ENCODE measurements at places on chromosomes 2 and 18.

DNA sequence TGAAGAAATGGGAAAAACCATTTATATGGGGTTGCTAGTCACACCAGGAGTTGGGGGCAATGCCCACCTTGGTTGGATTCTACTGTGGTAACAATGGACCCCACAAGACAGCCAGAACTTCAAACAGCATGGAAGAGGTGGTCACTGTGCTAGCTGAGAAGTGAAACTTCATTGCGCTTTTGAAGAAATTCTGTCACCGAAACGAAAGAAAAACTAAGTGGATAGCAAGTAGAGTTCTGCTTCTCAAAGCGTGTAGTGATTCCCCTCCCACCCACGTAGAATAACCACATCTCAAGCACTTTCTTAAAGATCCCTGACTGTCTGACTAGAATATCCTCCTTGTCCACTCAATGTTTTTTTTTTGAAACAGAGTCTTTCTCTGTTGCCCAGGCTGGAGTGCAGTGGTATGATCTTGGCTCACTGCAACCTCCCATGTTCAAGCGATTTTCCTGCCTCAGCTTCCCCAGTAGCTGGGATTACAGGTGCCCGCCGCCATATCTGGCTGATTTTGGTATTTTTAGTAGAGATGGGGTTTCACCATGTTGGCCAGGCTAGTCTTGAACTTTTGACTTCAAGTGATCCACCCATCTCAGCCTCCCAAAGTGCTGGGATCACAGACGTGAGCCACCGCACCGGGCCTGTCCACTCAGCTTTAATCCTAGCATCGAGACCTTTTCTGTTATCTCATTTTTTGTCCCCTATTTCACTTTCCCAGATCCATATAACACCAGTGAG, 30.1 kb upstream of the CCL20 start:
- peak; percentile 53 for DNase-seq

- DNase-seq: peak; percentile 26
Observed at GRCh38 chr2:74206180-74206688, 7.8 kb downstream of the MTHFD2 start.

DNA sequence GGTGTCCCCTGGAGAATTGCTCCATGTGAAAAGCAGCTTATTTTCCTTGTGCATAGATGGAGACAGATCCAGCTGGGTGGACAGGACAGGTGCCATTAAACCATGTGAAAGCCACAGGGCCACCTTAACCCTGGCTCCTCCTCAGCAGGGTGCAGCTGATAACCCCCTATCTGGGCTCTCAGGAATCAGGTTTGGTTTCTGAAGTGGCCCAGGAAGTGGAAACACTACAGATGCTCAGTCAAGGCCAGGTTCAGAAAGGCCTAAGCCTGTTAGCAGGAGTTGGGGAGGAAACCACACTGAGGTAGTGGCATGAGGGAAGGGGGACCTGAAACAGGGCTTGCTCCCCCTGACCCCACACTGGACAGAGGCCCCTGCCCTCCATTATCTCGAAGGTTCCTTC, 217.0 kb downstream of the SPP2 start:
- DNase-seq: no peak

DNA sequence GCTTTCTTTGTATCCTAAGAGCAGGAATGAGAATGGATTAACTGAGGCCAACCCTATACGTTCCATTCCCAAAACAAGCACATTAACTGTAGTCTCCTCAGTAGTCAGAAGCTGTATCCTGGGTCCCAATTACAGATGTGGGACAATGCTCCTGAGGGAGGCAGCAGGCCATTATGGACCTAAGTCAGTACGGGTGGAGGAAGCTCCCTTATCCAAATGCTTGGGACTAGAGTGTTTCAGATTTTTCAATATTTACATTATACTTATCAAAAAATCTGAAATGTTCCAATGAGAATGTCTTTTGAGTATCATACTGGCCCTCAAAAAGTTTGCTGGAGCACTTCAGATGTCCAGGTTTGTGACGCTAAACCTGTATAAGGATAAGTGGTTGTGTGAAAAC, 90.1 kb downstream of the PRELID3A start:
- DNase-seq: no peak

DNA sequence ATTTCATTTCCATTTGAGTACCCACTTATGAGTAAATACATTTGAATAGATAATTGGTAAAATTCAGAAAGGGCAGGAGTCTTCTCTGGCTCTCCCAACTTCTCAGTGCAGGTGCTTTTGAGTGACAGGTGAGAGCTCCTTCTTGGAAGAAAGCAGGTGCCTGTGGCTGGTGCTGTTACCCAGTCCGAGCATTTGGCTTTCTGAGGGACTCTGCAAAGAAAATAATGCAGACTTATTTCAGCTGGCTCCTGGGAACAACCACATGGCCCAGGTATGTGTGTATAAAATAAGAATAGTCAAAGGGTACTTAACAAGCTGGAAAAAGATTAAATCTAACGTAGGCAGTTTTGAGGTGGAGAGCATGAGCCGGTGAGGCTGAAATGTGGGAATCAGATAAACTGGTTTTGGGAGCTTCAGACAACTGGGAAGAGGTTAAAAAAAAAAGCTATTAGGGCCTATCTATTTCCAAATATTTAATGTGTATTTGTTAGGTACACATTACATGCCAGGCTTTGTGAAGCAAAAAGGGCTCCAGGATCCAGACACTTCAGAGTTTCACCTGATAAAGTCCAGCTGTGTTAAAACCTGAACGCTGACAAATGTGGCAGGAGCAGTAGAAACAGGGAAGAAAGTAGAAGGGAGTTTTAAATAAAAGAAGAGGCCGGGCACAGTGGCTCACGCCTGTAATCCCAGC, 20.6 kb downstream of the ZNF236 start:
- no peak for DNase-seq

- DNase-seq: no peak
Observed at GRCh38 chr2:133821107-133821760, 253.0 kb upstream of the NCKAP5 start.

GRCh38 chr2:51718881-51719280, 686.9 kb upstream of the NRXN1 start:
- DNase-seq: no peak

- DNase-seq: no peak
Observed at GRCh38 chr2:11789243-11789642, 42.8 kb downstream of the LPIN1 start.

- DNase-seq: no peak
Observed at GRCh38 chr2:126700677-126701076, 44.7 kb downstream of the GYPC start.

GRCh38 chr2:42978175-42978886, 185.9 kb upstream of the HAAO start:
- peak; percentile 68 for DNase-seq

- peak; percentile 3 for DNase-seq
Observed at GRCh38 chr2:45134726-45135125, 125.5 kb upstream of the SIX2 start.

DNA sequence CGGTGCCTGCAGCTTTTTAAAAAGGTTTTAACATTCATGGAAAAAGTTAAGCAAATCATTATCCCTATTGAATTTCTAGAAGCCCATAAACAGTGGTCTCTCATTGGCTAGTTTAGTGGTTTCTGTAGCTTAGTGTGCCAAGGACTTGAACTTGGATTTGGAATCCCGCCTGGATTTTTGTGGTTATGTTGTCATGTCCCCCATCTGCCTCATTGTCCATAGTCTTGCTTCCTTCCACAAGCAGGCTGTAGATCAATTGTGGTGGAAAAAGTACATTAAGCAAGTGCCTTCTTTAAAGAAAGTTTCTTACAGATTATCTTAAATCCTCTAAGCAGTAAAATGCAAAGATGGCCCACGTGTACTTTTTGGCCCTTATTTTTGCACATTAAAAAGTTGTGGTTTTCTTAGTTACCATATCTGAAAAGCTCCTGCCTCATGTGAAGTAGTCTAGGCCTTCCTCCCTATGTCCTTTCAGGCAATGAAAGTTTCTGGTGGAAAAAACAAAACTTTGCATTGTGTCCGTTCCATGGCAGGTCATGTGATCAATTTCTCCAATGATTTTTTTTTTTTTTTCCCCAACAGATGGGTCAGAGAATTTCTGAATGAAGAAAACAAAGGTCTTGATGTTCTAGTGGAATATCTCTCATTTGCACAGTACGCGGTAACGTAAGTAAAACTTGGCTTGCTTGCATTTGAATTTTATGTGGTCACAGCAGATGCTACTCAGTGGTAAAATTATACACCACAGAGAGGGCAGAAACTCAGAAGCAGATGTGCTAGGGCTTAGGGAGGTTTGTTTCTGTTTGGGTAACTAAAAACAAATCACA, 158.9 kb downstream of the PRPF40A start:
- DNase-seq: no peak

- no peak for DNase-seq
Observed at GRCh38 chr2:140257692-140258300, 1477.6 kb upstream of the NXPH2 start.

- no peak for DNase-seq
Observed at GRCh38 chr2:69395866-69396265, 8.8 kb upstream of the GFPT1 start.

Measured in small intestine (tissue), 16 donors.